ENCODE measurements at places on chromosomes 3 and 15. TPM values are rescaled to one million over a fixed set of nuclear protein-coding genes. Genes with fewer than 3 reads are reported as not detected.

LDHAL6B gene
- not detected for total RNA-seq

- no peak overlapping the region for H3K4me3 ChIP-seq
- H3K4me1 ChIP-seq = peaks cover 75% of the 10 kb centered on the region
- DNase-seq = no peak
- H3K27me3 ChIP-seq = no peaks in the 10 kb centered on the region
- H3K27ac ChIP-seq = peak overlapping the region; percentile 100
- H3K36me3 ChIP-seq = peaks cover 79% of the 10 kb centered on the region
Observed at GRCh38 chr15:68346979-68347378, 69.4 kb downstream of the FEM1B start.

- no peaks in the 10 kb centered on the region for H3K36me3 ChIP-seq
- H3K27me3 ChIP-seq = no peaks in the 10 kb centered on the region
- H3K4me1 ChIP-seq = peaks cover 6% of the 10 kb centered on the region
- no peak overlapping the region for H3K27ac ChIP-seq
- no peak for DNase-seq
Observed at GRCh38 chr3:190204200-190204599, 83.5 kb upstream of the P3H2 start.

PRR20G gene
- not detected for total RNA-seq

MASP1 gene
- not detected for total RNA-seq

Data from osteocyte (in vitro differentiated cells).